Hippocampal formation (tissue), 2 donors: ENCODE measurements at places on chromosomes 6 and 20.

DNA sequence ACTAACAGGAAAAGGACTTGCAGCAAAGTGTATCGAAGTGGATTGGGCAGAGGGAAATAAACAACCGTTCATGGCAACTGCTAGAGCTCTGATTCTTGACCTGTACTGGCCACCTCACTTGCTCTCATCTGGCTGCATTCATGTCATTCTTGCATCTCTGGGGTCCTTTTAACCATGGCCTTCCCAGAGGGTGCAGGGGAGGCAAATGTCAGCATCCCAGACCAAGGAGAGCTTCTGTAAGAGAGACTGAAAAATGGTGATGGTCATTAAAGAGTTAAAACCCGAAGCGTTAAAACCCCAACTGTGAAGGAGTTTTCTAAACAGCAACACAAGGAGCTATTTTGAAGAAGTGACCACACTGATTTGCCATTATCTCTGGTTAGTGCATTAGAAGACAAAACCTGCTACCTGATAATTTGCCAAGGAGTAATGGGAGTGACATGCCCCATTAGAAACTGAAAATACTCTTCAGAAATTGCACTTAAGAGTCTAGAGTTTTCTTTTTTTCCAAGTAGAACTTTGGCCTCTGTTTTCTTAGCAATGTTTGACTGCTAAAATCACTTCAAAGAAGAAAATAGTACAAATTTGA lies 62.4 kb downstream of the APCDD1L start:
- DNase-seq, result no peak

DNA sequence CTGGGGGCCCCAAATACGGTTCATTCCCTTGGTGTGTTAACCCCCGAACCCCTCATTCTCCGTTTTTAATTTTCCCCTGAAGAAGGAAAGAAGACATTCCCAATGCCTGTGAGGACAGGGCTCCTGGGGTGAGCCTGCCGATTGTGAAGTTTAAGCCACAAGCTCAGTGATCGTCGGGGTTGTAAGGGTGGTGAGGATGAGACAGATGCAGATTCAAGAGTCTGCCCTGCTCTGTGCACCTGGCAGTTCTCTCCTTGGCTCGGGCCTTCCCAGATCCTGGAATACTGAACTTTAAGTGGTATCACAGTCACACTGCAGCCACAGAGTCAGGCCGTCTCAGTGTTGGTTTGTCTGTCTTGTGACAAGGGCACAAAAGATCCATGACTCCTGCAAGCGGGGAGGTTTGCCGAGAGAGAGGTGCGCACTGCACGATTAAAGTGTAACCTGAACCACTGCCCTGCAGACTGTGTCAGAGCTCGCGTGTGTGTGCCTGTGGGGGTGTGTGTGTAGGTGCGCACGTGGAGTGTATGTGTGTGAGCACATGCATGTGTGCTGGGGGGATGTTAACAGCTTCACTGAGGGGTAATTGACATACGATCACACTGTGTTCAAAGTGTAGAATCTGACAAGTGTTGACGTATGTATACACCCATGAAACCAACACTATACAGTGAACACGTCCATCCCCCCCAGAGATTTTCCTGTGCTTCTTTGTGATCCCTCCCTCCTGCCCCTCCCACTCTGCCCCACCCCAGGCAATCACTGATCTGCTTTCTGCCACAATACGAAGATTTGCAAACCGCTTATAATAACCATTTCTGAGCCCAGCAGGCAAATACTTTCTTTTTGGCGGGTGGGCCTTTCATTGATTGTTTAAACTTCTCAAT lies 38.9 kb downstream of the RPP40 start:
- DNase-seq, result no peak

DNA sequence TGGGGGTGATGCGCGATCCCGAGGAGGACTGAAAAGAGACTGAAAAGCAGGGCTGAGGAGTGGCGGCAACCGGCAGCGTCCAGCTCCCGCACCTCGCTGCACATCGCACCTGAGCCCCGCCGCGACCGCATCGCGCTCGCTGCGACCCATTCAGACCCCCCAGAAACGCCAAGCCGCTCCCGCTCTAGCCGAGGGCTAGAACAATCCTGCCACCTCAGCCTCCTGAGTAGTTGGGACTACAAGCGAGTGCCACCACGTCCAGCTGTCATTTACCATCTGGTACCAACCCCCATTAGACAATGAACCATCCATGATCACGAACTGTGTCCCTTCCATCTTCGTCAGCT lies 33.2 kb downstream of the HLA-A start:
- DNase-seq, result no peak

- DNase-seq, result no peak
These were observed 45.6 kb upstream of the RAB23 start for GRCh38 chr6:57267586-57268293.

DNA sequence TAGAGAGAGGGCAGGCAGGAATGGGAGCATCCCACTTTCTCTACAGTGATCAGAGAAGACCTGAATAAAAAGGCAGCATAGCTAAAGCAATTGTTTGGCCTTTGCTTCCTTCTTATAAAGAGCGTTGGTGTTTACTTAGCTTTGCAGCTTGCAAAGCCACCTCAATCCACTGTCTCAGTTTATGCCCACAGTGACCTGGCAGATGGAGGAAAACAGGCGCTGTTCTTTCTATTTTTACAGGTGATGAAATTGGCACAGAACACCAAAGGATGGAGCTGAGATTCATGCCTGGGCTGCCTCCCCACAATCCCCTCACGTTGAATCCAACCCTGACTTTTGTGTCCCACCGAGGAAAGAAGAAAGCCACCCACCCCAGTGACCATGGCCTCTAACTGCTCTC lies 130.5 kb downstream of the TTLL2 start:
- DNase-seq, result no peak

GRCh38 chr20:50089787-50090177 lies 23.2 kb downstream of the UBE2V1 start:
- DNase-seq, result no peak

- no peak for DNase-seq
These were observed 13.9 kb upstream of the CD93 start for GRCh38 chr20:23099791-23100719.

GRCh38 chr20:49501917-49502316 lies 19.4 kb upstream of the KCNB1 start:
- DNase-seq, result no peak

GRCh38 chr6:12666886-12667285 lies 49.7 kb upstream of the PHACTR1 start:
- DNase-seq, result no peak

GRCh38 chr20:42530191-42530590 lies 659.5 kb downstream of the PTPRT start:
- no peak for DNase-seq

GRCh38 chr6:14772188-14772587 lies 473.7 kb upstream of the JARID2 start:
- no peak for DNase-seq

DNA sequence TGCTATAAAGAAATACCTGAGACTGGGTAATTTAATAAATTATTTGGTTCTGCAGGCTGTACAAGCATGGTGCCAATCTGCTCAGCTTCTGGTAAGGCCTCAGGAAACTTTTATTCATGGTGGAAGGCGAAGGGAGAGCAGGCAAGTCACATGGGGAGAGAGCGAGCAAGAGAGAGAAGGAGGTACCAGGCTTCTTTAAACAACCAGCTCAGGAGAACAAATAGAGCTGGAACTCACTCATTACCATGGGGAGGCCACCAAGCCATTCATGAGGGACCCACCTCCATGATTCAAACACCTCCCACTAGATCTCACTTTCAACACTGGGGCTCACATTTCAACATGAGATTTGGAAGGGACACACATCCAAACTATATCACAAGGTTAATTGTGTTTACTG lies 44.9 kb upstream of the CRISP1 start:
- DNase-seq, result no peak

DNA sequence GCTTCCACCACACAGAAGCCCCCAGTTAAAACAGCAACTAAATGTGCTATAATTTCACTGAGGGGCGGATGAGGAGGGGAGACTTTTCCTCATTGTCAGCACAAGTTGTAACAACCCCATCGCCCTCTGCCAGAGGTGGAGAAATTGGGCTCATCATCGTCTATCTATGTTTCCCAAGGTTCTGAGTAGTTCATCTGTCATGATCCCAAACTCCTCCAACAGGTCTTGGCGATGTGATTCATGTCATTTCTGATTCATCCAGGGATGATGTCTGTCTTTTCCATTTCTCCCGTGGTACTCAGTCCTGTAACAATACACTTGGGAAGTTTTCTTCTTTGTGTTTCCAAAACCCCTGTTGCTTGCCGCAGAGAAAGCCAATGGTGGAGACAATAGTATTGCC lies 51.0 kb downstream of the TFAP2A start:
- no peak for DNase-seq

DNA sequence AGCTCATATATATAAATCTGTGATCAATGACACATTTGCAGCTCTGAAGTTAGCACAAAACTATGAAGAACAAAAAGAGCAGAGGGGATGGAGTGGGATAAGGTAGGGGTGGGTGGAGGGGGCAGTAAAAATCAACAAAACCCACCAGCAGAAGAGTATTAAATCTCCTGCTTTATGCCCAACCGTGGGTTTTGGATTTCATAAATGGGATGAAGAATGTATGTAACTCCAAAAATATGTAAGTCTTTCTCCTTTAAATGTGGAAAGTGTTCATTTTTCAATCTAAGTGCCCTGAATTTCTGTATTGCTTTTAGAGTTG lies 480.3 kb upstream of the MARCKS start:
- DNase-seq, result no peak

- DNase-seq, result no peak
These were observed 44.9 kb upstream of the TMEM170B start for GRCh38 chr6:11492464-11493290.

- DNase-seq, result no peak
These were observed 14.1 kb downstream of the CPNE1 start for GRCh38 chr20:35650632-35651031.

- no peak for DNase-seq
These were observed 37.2 kb upstream of the VGLL2 start for GRCh38 chr6:117228202-117228601.

DNA sequence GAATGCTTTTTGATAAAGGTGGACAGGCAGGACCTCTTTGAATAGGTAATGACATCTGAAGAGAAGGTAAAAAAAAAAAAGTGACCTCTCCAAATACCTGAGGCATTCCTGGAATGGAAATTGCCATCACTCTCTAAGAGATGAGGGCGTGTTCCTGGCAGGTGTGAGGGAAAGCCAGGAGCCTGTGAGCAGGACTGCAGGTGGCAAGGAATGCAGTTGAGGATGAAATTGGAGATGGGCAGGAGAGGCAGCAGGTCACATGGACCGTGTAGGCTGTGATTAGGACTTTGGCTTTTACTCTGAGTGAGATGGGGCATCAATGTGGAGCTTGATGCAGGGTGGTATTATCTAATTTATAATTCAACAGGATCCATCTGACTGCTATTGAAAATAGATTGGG lies 227.4 kb downstream of the LRFN2 start:
- DNase-seq, result no peak

- no peak for DNase-seq
These were observed 357.2 kb downstream of the PLCB1 start for GRCh38 chr20:8489094-8489883.

DNA sequence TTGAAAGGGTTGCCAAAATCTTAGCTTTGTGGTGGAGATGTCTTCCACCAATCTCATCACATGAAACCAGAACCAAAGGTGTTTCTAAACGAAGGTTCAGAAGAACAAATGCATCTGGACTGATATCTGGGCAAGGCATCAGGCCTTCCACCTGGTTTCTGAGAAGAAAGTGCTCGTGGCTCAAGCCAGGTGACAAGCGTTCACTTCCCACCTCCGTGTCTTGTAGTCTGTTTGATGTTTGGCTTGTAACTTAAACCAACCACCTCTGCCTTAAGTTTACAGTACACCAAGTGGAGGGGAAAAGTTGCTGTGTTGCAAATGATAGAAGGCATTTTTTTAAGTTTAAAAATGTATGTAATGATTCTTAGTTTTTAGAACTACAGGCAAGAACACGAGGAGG lies 66.9 kb upstream of the MAP3K7 start:
- DNase-seq, result no peak

DNA sequence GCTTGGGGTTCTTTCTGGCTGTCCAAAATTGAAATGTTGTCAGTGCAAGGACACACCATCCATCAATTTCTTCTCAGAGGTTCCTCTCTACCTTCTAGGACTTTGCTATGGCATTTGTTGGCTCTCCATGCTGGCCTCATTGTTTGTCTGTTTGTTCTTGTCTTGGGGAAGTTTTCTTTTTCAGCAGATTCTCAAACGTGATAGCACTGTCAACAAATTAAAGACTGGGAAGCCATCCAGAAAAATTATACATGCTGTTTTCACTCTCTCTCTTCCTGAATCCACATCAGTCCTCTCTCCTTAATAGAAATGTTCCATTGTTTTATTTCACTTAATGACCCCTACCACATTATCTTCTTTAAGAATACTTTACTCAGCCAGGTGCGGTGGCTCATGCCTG lies 130.4 kb downstream of the PCSK2 start:
- DNase-seq, result no peak

DNA sequence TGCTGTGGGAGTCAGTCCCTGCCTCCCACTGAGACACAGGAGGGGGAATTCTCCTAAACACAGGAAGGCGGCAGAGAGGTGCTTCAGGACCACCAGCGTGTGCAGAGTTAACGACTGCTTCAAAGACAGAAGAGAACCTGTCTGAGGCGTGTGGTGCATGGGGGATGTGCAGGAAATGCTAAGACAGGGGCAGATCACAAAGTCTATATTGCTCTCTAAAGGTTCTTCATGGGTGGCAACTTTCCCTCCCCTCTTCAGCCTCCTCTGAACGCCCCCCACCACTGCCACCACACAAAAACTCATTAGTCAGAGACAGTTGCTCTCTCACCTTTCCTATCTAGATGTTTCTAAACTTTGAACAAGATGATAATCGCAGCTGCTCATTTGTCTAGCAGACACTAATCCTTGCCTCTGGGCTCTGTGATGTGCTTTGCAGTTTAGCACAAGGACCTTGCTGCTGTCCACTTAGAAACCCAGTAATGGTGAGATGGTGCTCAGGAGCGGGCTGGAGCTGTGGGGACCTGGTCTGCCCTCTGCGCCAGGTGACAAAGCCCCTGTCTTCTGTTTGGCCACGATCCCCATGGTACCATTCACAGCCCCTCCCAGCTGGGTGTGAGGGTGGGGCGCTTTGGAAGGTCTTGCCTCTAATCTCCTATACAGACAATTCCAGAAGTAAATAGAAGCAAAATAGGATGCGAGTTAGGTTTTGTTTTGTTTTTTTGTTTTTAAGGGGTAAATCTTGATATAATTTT lies 219.6 kb downstream of the NRN1 start:
- DNase-seq, result no peak

- no peak for DNase-seq
These were observed 5.5 kb downstream of the FOXS1 start for GRCh38 chr20:31839782-31840487.

DNA sequence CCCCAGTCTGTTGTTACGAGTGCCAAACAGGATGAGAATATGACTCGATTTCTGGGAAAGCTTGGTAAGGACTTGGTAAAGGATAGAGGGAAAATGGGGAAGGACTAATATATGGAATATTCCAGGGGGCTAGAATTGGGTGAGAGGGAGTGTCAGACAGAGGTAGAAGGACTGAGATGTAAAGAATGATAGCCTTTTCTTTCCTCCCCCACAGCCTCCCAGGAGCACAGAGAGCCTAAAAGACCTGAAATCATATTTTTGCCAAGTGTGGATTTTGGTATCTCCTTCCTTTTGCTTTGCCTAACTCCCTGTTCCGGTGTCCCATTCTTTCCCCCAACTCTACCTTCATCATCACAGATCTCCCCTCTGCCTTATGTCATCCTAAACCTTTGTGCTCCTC lies 3.1 kb downstream of the MSH5 start:
- DNase-seq, result no peak

- peak; percentile 58 for DNase-seq
These were observed 58.9 kb upstream of the SERINC1 start for GRCh38 chr6:122530440-122531046.
